ENCODE measurements at places on chromosomes 13 and 19.

GRCh38 chr19:38455031-38455430 lies 21.5 kb downstream of the RYR1 start:
- DNase-seq, result no peak

GRCh38 chr13:86572115-86572514 lies 772.9 kb upstream of the SLITRK6 start:
- DNase-seq, result no peak

- no peak for DNase-seq
These were observed 110.5 kb downstream of the COG6 start for GRCh38 chr13:39765801-39766463.

GRCh38 chr19:3389876-3390371 lies 23.5 kb downstream of the NFIC start:
- DNase-seq, result no peak

DNA sequence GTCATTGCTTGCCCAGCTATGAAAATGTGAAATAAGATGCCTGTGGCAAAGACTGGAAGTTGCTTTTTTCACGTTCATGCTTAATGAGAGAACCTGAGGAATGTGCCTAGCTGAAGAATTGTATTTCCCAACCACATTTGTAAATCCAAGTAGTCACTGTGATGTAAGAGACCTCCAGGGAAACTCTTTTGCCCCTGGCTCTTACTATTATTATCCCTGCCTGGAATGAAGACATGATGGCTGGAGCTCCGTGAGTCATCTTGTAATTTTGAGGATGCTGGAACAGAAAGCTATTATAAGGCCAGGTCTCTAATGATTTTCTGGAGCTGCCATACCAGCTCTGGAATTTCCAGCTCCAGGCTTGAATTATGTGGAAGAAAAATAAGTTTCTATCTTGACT lies 894.3 kb downstream of the DIAPH3 start:
- DNase-seq, result no peak

- peak; percentile 78 for DNase-seq
These were observed at the start of gene ZBTB7A for GRCh38 chr19:4066682-4067395. TSS of gene ZBTB7A (minus strand) at chr19:4066899. CDS start at chr19:4055232, 11,667 bp downstream.

- no peak for DNase-seq
These were observed 1.7 kb upstream of the DBP start for GRCh38 chr19:48638831-48639381.

All from effector memory CD4-positive, alpha-beta T cell (primary cell).